ENCODE measurements at places on chromosomes 3 and 15.

DNA sequence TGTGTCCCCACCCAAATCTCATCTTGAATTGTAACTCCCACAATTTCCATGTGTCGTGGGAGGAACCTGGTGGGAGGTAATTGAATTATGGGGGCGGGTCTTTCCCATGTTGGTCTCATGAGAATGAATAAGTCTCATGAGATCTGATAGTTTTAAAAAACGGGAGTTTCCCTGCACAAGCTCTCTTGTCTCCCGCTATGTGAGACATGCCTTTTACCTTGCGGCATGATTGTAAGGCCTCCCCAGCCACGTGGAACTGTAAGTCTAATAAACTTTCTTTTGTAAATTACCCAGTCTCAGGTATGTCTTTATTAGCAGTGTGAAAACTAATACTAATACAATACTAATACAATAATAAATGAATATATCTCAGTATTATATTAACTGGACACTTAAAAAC, 9.9 kb upstream of the YEATS2 start:
- no peak for DNase-seq

GRCh38 chr3:144556392-144556791, 584.8 kb downstream of the DIPK2A start:
- DNase-seq = no peak

- DNase-seq = no peak
Observed at GRCh38 chr3:113741086-113741485, 5.0 kb downstream of the NAA50 start.

- DNase-seq = no peak
Observed at GRCh38 chr3:23864931-23865330, 51.9 kb downstream of the NKIRAS1 start.

DNA sequence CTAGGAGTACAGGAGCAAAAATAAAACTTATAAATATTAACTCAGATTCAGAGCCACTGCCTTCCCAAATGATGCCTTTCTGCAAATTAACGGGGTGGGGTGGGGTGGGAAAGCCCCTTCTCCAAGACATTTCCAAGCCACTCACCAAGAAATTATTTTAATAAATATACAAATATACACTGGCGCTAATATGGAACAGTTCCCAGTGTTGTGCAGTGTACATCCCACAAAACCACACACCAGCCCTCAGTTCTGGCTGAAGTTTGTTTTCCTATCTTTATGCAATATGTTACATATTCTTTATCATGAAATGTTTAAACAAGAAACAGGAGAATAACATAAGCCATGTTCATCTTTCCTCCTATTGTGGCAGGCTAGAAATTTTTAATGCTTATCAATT, 53.0 kb upstream of the GYG1 start:
- DNase-seq = no peak

GRCh38 chr15:99106417-99107220, 1.7 kb downstream of the SYNM start:
- DNase-seq = no peak

- no peak for DNase-seq
Observed at GRCh38 chr15:55695432-55695831, 47.5 kb downstream of the PRTG start.

- no peak for DNase-seq
Observed at GRCh38 chr15:44207643-44208042, 12.6 kb upstream of the FRMD5 start.

- no peak for DNase-seq
Observed at GRCh38 chr15:62568702-62569101, 403.6 kb upstream of the C2CD4B start.

GRCh38 chr15:47378527-47378926, 338.8 kb upstream of the SEMA6D start:
- no peak for DNase-seq

GRCh38 chr15:31525185-31525695, 198.6 kb downstream of the KLF13 start:
- DNase-seq = no peak

DNA sequence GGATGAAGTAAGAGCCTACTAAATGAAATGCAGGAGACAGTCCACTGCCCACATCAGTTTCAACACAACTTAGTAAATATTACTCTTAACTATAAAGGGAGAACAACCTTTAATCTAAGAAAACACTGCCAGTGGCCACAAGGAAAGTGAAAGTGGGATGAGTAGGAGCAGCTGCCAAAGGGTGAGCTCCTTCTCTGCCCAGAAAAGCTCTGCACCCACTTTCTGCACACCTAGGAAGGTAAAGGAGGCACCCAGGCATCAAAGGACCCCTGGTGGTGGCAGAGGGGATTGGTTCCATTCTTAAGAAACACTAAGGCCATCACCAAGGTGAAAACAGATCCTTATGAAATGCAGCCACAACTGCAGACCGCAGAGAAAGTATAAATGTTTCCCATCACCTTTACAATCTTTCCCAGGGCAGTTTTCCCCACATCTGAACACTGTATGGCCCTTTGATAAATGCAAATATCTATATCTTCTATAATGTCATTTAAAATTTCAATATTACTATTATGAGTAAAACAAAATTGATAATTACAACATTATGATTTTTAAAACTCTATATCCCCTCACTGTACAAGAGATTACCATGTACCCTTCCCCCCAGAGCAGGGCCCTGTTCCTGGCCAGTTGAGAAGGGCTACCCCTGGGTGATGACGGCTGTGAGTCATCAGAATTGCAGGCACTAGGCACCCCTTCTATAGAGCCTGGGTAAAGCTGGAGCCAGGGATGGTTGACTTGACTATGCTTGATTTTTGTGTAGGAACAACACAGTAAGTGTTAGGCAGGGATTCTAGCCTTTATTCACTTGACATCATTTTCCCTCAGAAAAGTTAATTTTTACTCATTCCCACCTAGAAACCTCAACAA, 92.0 kb downstream of the SNRK start:
- peak; percentile 19 for DNase-seq

GRCh38 chr15:77440378-77440999, 19.8 kb downstream of the HMG20A start:
- DNase-seq = no peak

- DNase-seq = no peak
Observed at GRCh38 chr3:122826278-122826677, 31.4 kb downstream of the SLC49A4 start.

Measured in BE2C (cell line).